ENCODE measurements at places on chromosomes 4 and X. TPM values are rescaled to one million over a fixed set of nuclear protein-coding genes. Genes with fewer than 3 reads are reported as not detected.

ITM2A gene
- not detected for total RNA-seq

ODAM gene
- total RNA-seq: not detected

NKX1-1 gene
- total RNA-seq: not detected

GLRA3 gene
- total RNA-seq: not detected

SPP1 gene
- total RNA-seq: 16.2 TPM

CFAP47 gene
- not detected for total RNA-seq

DNA sequence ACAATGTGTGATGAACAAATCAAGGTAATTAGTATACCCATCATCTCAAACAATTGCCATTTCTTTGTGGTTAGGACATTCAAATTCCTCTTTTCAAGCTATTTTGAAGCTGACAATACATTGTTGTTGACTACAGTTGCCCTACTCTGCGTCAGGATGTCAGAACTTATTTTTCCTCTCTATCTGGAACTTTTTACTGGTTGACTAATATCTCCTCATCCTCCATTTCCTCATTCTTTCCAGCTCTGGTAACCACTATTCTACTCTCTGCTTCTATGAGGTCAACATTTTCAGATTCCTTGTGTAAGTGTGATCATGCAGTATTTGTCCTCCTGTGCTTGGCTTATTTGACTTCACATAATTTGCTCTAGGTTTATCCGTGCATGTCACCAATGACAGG lies 240.5 kb upstream of the HS3ST1 start:
- no peak for DNase-seq

- peak; percentile 31 for DNase-seq
Measured at GRCh38 chrX:102546828-102547493, 30.4 kb upstream of the TMSB15A start.

DNA sequence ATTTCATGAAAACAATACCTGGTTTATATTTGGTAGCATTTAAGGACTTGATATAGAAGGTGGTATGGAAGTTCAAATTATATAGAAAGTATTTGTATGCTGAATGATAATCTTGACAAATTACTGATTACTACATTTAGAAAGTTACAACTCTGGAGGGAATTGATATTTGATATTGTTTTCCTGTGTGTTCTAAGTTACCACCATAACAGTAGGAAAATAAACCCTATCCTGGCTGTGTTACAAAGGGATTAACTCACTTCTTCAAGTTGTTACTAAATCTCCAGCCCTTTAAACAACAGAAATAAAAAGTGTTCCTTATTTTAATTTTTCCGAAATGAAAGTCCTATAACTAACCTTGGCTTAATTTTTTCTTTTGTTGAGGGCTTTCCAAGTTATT lies 36.6 kb downstream of the FHL1 start:
- no peak for DNase-seq

DNA sequence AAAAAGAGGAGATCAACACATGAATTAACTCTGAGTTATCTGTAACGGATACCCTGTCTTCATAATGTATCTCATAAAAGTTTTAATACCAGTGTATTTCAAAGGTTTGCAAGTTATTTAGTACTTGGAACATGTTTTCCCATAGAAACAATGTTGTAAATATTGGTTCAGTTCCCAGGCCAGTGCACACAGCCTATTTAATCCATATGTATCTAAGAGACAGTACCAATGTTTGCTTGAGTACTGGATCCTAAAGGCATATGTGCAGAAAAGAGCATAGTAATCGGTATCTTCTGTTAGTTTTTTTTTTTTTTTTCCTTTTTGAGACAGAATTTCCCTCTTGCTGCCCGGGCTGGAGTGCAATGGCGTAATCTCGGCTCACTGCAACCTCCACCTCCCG lies 46.1 kb downstream of the SLIT2 start:
- no peak for DNase-seq

- no peak for DNase-seq
Measured at GRCh38 chrX:126550816-126551215, 1.8 kb downstream of the DCAF12L1 start.

DNA sequence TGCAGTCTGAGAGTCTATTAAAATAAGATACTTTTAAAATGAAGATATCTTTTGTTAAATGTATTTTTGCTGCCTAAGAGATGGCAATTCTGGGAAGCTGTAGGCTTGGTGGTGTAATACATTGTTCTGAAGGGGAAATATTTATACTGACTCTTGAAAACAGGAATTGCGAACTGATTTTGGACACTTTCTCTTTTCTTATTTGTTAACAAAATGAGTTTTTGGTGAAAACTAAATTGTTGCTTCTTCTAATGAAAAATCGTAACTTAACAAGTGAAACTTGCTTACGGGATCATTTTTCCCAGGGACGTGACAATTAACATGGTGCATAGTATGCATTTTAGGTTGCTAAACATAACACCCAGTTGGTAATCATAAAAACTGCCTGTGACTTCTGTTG lies 71.0 kb downstream of the RAPGEF2 start:
- DNase-seq: no peak

Measured in osteoblast (primary cell).